M059J (cell line): ENCODE measurements at places on chromosomes 12 and 14.

- no peak for DNase-seq
Measured at GRCh38 chr12:110149086-110149660, 25.0 kb downstream of the IFT81 start.

- DNase-seq: no peak
Measured at GRCh38 chr12:108690542-108691174, 40.7 kb downstream of the CORO1C start.

DNA sequence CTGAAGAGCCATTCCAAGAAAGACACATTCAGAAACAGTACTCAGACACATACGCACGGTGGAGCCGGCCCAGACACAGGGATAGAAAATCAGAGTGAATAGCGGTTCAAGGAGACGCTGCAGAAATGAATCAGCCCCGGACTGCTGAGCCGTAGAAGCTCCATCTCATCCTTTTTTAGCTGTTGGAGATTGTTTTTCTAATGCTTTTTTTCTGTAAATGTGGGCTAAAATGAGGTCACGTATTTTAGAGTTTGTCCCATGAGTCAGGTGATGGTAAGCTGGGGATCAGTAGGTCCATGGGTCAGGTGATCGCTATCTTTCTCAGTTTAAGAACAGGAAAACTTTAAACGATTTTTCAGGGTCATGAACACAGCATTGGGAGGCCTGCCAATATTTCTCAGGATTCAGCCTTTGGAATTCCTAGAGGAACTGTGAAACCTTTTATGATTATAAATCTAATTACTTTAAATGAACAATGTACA, 202.4 kb downstream of the ITPR2 start:
- peak; percentile 95 for DNase-seq

GRCh38 chr12:27931390-27931789, 41.1 kb downstream of the PTHLH start:
- no peak for DNase-seq

DNA sequence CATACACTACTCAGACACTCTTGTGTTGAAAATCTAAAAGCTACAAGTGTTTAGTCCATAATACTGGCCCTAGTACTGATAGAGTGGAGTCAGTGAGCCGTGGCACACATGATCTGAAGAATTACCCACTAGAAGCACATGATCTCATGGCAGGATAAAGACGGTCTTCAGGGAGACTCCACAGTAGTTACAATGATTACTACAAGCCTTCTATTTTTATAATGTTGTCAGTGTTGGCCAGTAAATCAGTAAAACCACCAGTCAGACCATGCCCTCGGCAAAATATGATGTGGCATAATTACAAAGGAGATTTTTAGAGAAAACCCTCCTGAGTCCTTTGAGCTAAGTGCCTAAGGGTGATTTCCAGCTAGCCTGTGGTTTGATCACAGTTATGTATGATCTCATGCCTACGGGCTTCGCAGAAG, 114.9 kb downstream of the PDZRN4 start:
- DNase-seq: peak; percentile 71

GRCh38 chr14:104657563-104658324, 31.7 kb upstream of the INF2 start:
- no peak for DNase-seq

- no peak for DNase-seq
Measured at GRCh38 chr14:92022036-92022435, 17.8 kb downstream of the TRIP11 start.

- DNase-seq: no peak
Measured at GRCh38 chr14:52602131-52602530, 49.5 kb downstream of the GPR137C start.

GRCh38 chr14:59582161-59582560, 5.5 kb upstream of the CCDC175 start:
- DNase-seq: peak; percentile 24

GRCh38 chr14:52926953-52927352, 23.9 kb downstream of the FERMT2 start:
- DNase-seq: no peak

DNA sequence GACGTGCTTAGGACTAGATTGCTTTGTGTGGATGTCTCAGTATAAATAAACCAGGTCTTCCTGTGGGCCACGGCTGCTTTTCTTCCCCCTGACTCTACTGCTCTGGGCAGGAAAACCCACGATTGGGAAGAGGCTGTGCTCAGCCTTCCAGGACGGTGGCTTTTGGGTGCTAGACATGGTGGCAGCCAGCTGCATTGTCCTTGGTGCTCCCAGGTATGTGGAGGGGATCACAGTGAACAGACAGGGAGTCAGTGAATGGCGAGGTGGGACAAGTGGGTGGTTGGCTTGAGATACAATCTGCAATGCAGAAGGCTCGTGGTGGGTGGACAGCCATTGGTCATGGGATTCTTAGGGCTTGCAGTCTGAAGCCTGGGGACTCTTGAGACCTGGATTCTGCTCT, 366.3 kb downstream of the AACS start:
- no peak for DNase-seq

GRCh38 chr12:49525942-49526341, 12.9 kb upstream of the KCNH3 start:
- DNase-seq: no peak

- DNase-seq: no peak
Measured at GRCh38 chr14:22202313-22202712, 386.7 kb downstream of the DAD1 start.

GRCh38 chr14:72863216-72864006, 30.5 kb downstream of the DPF3 start:
- DNase-seq: no peak

GRCh38 chr12:122054842-122055520, 23.6 kb upstream of the MLXIP start:
- DNase-seq: no peak

- peak; percentile 59 for DNase-seq
Measured at GRCh38 chr12:25322918-25323531, 72.3 kb upstream of the KRAS start.

GRCh38 chr12:109736552-109737108, 23.0 kb downstream of the FAM222A start:
- peak; percentile 51 for DNase-seq

- peak; percentile 40 for DNase-seq
Measured at GRCh38 chr12:24738441-24738840, 210.5 kb downstream of the BCAT1 start.

- no peak for DNase-seq
Measured at GRCh38 chr14:94636744-94637412, 24.7 kb downstream of the SERPINA3 start.

DNA sequence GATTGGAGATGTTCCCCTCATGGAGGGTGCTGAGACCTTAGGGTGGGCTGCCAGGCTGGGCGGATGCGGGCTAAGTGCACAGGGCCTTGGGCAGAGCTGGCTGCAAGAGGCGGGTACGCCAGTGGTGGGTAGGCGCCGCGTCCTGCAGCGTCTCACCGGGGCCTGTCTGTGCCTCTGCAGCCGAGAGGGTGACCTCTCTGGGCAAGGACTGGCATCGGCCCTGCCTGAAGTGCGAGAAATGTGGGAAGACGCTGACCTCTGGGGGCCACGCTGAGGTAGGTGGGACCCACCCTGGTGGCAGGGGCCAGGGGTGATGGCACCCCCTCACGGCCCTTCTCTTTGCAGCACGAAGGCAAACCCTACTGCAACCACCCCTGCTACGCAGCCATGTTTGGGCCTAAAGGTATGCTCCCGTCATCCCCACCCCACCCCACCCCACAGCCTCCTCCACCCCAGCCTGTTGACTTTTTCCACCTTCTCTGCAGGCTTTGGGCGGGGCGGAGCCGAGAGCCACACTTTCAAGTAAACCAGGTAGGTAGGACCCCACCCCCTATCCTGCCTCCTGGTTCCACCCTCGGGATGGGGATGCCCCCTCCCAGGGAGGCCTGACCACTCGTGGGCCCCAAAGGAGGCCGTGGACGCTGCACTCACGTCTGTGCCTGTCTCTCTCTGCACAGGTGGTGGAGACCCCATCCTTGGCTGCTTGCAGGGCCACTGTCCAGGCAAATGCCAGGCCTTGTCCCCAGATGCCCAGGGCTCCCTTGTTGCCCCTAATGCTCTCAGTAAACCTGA, 1.5 kb downstream of the CRIP1 start:
- no peak for DNase-seq

GRCh38 chr14:69087061-69087461, 65.9 kb downstream of the DCAF5 start:
- no peak for DNase-seq

DNA sequence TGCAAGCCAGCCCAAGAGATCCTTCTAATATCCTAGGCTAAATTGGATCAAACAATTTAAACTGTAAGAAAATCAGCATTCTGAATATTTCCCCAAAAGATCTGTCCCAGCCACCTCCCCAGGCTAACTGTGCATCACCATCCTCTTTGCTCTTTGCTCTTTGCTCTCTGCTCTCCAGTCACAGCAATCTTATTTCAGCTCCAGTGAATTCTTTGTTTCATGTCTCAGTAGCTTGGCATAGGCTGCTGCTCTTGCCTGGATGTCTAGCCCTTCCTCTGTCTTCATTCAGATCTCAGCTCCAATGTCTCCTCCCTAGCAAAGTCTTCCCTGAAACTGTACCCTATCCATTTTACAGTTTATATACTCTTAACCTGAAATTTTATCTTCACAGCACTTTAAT, 399.8 kb upstream of the USP15 start:
- DNase-seq: no peak

- no peak for DNase-seq
Measured at GRCh38 chr12:80406253-80406652, 37.8 kb upstream of the PTPRQ start.

GRCh38 chr12:16369156-16369555, 21.7 kb downstream of the MGST1 start:
- DNase-seq: no peak

DNA sequence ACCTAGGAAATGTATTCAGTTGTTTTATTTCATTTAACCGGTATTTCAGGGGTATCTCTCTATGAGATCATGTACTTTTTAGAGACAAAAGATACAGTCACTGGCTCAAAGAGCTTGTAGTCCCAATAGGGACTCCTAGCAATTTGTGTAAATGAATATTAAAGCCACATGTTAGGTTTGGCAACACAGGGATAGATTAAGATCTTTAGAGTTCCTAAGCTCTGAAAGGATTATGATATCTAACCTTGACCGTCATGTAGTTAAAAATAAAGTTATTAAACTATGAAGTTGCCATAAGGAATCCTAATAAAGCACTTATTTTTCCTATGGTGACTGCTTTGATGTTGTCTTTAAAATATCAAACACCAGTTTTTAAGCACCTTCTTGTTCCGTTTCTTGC, 100.4 kb upstream of the FGD4 start:
- DNase-seq: no peak

DNA sequence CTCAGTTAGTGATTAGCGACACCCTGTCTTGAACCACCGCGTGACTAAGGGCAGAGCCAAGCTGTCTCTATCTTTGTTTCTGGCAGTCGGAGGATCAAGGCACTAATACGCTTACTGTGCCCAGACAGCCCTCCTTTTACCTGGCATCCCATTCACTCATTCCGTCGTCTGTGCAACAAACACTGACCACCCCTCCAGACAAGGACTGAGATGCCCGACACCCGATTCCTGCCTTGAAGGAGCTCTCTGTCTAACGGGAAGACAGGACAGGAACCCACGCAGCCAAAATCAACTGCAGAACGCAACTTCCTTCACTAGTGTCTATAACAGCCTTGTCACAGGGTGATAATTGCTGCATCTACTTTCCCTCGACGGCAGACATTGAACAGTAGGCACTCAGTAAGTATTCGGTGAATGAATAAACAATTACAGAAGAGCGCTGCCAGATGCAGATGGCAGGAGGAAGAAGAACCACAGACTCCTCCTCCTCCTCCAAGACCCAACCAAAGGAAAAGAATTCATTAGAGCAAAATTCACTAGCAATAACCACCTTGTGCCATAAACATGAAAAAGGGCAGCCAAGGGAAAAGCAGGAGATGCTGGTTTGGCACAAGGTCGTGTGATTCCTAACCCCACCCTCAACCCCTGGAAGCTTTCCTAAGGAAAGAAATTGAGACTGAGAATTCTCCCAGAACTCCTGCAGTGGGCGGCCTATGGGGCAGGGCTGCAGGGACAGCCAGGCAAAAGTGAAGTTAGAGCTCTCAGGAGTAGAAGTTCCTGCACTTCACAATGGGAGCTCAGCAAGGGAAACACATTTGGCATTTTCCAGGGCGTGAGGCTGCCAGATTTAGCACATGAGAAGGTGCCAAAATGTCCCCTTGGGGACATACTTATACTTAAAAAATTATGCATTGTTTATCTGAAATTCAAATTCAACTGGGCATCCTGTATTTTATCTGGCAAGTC, 186.6 kb upstream of the DIO3 start:
- no peak for DNase-seq

- no peak for DNase-seq
Measured at GRCh38 chr12:100737168-100737567, 57.4 kb upstream of the ANO4 start.

DNA sequence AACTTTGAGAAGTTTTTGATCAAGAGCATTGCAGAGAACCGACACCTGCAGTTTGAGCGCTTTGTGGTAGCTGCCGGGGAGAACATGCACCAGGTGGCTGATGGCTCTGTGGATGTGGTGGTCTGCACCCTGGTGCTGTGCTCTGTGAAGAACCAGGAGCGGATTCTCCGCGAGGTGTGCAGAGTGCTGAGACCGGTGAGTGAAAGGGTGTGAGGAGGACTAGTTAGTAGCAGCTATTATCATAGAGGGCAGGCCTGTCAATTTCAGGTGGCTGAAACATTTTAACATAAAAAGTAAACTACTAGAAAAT, 27.0 kb upstream of the HIGD1C start:
- no peak for DNase-seq

DNA sequence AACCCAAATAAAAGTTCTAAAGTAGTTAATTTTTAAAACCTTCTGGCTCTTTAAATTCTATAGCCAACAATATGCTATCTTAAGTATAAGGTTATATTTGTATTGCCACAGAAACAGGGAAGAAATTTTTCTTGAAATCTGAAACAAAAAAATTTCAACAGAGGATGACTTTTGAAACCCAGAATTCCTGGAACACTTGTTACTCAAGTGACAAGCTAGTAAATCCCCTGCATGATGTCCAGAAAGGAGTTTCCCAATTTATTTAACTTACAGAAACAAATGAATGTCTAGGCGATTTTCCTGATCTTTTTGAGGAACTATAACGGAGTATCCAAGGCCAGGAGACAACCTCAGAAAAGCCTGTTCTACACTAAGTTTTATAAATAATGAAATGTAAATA, 69.6 kb downstream of the SLC41A2 start:
- DNase-seq: no peak

DNA sequence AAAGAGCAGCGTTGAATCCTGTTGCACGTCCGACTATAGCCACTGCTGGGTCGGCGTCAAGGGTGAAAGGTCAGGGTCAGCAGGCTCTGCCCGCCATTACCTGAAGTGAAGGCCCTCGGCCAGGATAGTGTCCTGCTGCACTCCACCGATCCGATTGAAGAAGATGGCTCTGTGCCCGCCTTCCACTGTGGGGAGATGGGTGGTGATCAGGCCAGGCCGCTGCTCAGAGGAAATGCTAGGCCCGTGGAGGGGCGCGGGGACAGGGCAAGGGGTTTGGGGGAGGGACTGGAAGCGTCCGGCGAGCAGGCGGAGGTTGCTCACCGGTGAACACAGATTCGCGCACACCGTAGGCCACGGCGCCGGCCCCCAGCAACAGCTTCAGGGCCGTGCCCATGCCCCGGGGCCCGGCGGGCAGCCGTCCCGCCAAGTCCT, 352 bp downstream of the PHB2 start:
- no peak for DNase-seq
